ENCODE measurements at places on chromosomes 16 and 17. TPM values are rescaled to one million over a fixed set of nuclear protein-coding genes. Genes with fewer than 3 reads are reported as not detected.

The SUPT4H1 gene
- total RNA-seq = 41.0 TPM

The TNS4 gene
- under 0.01 TPM for total RNA-seq

The ACADVL gene
- 227 TPM for total RNA-seq

The CACNG3 gene
- not detected for total RNA-seq

The HP gene
- total RNA-seq = not detected

The NLRC3 gene
- under 0.01 TPM for total RNA-seq

The CCDC78 gene
- total RNA-seq = 1.7 TPM

The MT1G gene
- total RNA-seq = not detected

The DRC7 gene
- total RNA-seq = not detected

The KRTAP4-6 gene
- not detected for total RNA-seq

The KCNJ18 gene
- not detected for total RNA-seq

The CETP gene
- not detected for total RNA-seq

Measured in smooth muscle cell of bladder (primary cell).